Caudate nucleus (tissue), 63 donors: ENCODE measurements at places on chromosomes 7 and 10.

DNA sequence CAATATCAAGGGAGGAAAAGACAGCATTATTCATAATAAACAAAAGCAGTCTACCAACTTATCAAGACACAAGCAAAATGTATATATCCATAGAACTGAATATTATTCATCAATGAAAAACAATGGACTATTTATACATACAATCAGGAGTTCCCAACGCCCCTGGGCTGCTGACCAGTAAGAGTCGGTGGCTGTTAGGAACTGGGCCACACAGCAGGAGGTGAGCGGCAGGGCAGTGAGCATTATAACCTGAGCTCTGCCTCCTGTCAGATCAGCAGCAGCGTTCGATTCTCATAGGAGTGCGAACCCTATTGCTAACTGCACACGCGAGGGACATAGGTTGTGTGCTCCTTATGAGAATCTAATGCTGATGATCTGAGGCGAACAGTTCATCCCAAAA, 71.7 kb upstream of the GPR22 start:
- DNase-seq: no peak

GRCh38 chr10:23643111-23643780, 204.4 kb downstream of the OTUD1 start:
- DNase-seq: no peak

DNA sequence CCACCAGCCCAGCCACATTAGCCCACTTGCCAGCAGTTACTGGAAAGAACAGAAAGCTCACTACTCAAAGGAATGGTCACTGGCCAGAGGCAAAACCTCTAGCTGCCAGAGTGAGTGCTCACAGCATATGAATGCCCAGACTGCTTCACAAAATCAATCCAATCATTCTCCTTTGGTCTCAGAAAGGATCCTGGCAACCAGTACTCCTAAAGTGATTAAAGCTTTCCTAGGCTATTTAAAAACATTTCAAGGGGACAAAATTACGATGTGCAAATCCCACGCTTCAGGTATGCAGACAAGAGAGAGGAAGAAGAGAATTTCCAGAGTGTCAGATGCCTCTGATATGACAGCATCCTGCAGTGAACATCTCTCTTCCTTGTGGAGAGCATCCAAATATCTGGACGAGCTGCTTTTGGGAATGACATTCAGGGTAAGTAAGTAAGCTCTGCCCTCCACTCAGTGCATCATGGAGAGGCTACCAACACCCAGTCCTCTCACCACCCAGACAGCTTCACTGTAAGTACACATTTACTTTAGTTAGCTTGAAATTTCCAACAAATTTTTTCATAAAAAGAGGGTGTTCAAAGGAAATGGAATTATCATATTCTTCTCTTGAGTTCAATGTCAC, 25.1 kb downstream of the ICA1 start:
- no peak for DNase-seq

- no peak for DNase-seq
These were observed 4.7 kb upstream of the CALN1 start for GRCh38 chr7:72416846-72417245.

DNA sequence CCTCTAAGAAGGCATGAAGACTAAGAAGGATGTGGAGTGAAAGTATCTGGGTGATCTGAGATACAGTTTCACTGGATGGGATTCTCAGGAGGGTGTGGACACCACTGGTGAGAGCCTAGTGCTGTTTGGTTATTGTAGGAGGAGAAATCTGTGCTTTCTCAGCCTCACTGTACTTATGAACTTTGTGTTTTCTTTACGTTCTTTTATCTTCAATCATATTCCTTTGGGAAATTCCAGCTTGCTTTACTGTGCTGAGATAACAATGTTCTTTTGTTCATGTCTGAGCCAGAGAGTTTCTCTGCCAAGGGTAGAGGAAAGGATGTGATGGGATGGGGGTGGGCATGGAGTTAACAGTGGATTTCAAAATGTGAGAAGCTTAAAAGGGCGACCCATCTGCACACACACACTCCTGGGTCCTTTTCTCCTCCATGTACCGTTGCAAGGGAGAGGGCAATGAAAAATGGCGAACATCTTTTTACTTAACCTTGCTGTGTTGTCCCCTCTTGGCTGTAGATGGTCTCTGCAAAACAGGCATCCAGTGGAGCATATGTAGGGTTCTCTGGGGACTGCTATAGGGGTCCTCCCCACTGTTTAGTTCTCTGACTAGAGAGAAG, 25.0 kb upstream of the TAX1BP1 start:
- no peak for DNase-seq

DNA sequence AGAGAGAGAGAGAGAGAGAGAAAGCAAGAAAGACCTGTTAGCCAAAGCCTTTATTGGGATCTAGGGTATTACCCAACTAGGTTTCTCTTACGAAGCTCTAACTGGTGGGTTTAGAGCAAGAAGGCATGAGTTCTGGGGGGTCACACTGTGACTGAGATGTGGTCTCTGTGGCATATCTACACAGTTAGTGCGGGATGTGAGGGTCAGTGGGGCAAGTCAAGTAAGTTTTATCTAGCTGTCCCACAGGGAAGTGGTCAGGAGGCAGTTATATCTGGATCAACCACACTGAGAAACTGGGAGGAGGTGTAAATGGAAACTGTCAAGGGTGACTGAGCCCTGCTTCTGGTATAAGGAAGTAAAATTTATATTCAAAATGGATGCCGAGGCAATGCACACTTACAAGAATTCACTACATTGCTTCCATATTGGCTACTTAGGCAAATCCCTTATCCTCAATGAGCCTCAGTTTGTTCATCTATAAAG, 331.6 kb upstream of the HPS1 start:
- no peak for DNase-seq

DNA sequence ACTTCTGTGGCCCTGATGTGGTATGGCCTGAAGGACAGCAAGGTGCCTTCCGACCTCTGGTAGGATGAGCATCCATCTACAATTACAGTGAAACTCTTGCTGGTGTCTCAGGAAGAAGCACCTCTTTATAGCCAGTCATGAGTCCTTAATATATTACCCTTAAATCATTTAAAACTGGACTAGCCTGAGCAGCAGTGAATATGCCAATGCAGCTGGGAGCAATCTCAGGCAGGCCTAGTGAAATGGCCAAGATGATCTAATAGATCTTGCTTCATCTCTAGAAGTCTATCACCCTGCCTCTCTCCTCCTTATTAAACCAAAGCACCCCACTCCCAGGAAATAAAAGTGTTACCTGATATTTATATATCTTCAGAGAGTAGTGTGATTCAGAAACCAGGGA, 66.7 kb upstream of the SORCS3 start:
- DNase-seq: no peak

DNA sequence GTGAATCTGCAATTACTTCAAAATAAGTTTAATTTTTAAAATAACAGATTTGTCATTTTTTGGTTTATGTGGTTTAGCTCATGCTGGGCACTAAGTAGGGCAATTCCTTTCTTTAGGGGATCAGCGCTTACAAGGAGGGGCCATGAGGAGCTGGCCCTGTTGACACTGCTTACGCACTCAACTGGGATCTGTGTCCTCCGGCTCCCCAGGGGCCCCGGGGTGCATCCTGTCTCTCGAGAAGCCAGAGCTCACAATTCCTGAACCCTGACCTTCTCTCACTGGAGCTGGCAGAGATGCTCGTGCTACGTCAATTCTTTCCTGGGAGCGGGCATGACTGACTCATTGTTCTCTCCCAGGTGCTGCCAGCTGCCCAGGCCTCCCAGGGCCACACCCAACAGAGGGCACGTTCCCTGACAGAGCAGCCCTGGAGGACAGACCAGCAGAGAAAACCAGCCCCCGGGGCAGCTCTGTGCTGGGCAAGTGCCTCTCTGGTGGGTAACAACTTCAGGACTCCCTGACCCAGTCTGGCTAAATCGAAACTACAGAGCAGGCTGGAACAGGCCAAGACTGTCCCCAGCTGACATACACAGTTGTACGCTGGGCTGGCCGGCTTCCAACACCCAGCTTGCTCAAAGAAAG, 36.8 kb downstream of the CTBP2 start:
- DNase-seq: peak; percentile 40

- DNase-seq: no peak
These were observed 64.3 kb upstream of the ADRB1 start for GRCh38 chr10:113979409-113979808.

GRCh38 chr10:45817130-45817859, 30.0 kb downstream of the AGAP4 start:
- no peak for DNase-seq

DNA sequence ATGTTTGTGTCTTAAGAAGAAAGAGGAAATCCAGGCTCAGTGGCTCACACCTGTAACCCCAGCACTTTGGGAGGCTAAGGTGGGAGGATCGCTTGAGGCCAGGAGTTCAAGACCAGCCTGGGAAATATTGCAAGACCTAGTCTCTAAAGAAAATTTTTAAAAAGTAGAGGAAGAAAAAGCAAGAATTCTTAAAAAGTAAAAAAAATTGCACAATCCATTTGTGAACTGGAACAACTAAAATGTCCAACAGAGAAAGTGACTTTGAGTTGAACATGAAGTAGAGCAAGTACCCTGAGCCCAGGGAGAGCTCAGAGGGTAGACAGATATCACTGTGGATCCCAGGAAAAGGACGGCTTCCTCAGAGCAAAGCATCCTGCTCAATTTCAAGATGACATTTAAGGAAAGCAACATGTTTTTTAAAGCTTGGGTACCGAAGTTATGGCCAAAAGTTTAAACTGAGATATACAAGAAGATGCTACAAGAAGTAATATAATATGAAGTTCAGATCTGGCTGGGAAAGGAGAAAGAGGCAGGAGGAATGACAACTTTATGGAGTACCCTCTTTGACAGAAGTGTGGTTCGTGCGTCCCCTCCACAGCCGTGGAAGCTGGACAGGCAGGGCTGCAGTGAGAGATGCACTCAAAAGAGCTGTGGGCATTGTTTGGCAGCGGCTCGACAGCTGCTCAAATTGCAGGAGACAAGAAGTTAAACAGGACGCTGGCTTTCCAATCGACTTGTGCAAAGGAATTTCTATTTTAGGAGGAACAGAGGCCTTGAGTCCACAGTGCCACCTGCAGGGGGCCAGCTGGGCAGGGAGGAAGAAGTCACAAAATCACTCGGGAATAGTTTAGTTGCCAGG, 201.3 kb downstream of the JCAD start:
- DNase-seq: no peak

GRCh38 chr10:30398788-30399187, 35.2 kb upstream of the MAP3K8 start:
- no peak for DNase-seq

DNA sequence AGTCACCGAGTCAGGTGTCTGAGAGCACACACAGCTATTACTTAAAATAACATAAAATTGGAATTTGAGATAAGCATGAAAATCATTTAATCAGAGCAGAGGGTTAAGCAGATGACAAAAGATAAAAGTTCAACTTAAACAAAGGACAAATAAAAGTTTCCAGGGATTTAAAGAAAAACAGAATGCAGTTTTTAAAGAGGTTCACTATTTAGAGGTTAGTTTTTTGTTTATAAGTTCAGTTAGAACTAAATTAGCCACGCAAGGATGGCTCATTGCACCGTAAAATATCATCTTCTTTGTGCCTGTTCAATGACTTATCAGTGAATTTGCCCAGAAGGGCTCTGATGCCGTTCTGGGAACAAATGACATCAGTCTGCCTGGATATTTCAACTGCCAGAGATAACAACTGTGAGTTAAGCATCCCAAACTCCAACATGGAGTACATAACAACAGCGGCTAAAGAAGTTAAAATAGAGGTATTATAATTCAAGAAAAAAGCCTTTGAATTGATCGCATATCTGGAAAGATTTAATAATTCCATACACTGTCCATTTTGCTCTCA, 107.8 kb downstream of the ANK3 start:
- no peak for DNase-seq

- no peak for DNase-seq
These were observed 52.5 kb downstream of the ADRA2A start for GRCh38 chr10:111129363-111129762.

DNA sequence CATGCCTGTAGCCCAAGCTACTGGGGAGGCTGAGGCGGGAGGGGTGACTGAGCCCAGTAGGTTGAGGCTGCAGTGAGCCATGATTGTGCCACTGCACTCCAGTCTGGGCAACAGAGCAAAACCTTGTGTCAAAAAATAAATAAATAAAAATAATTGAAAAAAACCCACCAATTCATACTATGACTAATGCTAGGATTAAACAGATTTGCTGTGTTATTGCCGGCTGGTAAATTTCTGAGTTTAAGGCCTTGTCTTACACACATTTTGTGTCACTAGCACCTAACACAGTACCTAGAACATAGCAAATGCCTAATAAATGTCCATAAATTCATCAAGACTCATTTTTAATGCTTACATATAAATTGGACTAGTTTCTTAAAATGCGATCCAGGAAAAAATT, 8.7 kb downstream of the ESYT2 start:
- no peak for DNase-seq

DNA sequence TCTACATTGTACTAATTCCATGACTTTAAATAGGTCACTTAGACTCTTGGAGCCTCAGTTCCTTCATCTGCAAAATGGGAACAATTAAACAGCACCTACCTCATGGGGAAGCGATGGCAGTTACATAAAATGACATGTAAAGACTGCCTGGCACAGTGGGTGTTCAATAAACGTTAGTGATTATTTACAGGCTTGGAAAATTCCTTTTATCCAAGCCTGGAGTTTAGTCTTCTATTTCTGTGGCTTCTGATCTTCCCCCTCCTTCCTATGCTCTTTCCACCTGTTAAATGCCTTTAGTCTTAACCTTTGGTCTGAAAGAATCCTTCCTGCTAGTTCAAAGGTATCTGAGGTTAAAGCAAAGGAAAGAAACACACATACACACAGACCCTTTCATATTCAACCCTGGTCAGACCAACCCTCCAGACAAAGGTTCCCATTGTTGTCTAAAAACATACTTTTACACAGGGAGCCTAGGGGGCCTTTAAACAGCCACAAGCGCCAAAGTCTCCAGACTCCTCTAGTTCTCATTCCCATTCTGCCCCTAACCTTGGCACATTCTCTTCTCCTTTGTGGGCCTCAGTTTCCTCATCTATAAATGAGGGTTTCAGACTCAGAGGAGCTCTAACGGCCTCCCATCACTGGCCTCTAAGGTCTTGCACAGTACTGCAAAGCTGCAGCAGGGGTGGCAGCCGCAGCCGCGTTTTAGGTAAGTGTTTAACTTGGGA, 21.4 kb downstream of the SORBS1 start:
- DNase-seq: no peak

DNA sequence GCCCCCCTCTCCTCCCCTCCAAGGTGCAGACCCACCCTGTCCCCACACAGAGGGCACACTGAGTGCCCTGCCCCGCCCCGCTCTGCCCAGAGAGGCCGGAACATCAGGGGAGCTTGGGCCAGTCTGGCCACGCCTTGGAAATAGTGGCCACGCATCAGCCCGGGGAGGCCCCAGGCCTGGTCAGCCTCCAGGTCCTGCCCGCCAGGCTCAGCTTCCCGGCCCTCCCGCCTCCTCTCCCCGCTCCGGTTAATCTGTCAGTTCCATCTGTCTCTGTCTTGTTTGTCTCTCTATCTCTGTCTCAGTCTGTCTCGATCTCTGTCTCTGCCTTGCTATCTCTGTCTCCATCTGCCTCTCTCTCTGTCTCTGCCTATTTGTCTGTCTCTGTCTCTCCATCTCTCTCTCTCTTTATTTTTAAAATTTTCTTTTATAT, 28.9 kb upstream of the TNRC18 start:
- no peak for DNase-seq
